SW480 (cell line): ENCODE measurements at places on chromosomes 13 and 19.

- DNase-seq = no peak
Measured at GRCh38 chr13:98643479-98643878, 66.6 kb upstream of the STK24 start.

GRCh38 chr13:71828564-71828963 lies 38.4 kb downstream of the DACH1 start:
- DNase-seq = no peak

DNA sequence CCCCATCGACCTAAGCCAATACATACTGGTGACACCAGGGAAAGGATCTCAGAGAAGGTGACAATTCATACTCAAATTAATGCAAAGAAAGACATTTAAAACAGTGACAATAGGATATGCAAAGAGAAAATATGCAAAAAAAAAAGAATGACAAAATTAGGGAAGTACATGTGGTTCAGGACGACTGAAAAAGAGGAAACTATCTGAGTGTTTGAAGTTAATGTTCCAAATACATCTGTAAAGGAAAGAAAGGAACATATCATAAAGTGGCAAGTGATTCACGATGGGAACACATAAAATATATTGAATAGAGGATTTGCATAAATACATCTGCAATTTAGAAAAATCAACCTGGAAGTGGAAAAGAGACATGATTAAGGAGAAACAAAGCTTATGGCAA lies 441.4 kb downstream of the SLITRK5 start:
- DNase-seq = no peak

DNA sequence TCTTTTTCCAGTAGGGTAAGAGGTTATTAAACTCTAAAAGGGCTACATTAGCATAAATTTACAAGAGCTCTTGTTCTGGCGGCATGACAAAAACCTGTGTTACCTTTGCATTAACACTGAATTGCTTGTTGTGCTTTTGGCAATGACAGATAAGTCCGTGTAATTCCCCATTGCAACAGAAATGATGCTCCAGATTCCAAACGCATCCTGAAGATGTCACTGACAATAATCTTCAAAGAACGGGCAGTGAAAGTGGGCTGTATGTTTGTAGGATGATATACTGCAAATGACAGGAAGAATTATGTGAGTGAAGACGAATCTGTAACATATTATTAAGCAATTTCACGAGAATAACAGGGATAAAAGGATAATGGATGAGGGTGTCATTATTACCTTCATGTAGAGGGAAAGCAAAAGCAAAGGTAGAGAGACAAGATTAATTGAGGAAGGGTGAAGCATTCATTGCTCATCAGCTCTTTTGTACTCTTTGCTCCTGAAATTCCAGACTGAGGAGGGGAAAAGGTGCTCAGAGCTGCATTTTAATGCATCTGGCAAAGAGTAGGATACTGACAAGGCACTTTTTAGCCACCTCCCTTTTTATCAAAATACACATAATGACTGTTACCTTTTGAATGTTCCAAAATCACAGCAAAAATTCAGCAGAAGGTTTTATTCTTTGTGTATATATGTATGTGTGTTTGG lies 38.5 kb upstream of the MAB21L1 start:
- DNase-seq = no peak

- DNase-seq = no peak
Measured at GRCh38 chr13:71803066-71803465, 63.9 kb downstream of the DACH1 start.
